PC-3 (cell line): ENCODE measurements at places on chromosomes 5 and 9. TPM values are rescaled to one million over a fixed set of nuclear protein-coding genes. Genes with fewer than 3 reads are reported as not detected.

Gene GDF9
- not detected in 2 replicates for total RNA-seq

Gene TEK
- total RNA-seq = 0.07 TPM in 1 of 2 replicates, not detected in the other

Gene ADAMTS16
- total RNA-seq = 1.7 and 2.0 TPM in 2 replicates

Gene GRIA1
- not detected in 2 replicates for total RNA-seq

Gene PCDHA13
- 3.2 and 6.2 TPM in 2 replicates for total RNA-seq
